Stimulated activated CD4-positive, alpha-beta T cell treated with anti-CD3 and anti-CD28 coated beads, Interleukin-4, amount 100 ng/mL, for 48 hours (primary cell): ENCODE measurements at places on chromosomes 2 and 18.

DNA sequence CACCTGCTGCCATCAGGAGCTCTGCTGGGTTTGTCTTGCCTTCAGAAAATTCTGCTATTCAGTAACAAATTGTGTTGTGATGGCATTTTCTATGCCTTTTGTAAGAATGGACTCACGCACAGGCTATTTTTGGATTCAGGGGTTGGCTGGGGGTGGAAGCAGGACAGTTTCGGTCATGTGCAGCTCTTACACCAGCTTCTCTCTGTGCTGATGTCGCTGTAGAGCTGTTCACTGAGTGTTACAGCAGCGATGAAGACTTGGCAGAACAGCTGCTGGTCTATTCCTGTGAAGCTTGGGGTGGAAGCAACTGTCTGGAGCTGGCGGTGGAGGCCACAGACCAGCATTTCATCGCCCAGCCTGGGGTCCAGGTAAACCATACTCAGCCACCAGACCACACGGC lies 49.2 kb downstream of the TRPM8 start:
- DNase-seq, result no peak

DNA sequence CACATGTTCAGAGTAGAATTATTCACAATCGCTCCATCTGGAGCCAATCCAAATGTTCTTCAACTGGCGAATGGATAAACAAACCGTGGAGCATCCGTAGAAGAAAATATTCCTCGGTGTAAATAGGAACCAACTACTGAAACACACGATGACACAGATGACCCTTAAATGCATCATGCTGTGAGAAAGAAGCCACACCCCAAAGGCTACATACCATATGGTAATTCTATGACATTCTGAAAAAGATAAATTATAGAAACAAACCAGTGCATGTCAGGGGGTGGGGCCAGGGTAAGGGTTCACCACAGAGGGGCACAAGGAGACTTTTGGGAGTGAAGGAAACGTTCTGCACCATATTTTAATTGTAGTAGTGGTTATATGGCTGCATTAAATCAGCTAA lies 312.2 kb upstream of the SMIM21 start:
- DNase-seq, result no peak

DNA sequence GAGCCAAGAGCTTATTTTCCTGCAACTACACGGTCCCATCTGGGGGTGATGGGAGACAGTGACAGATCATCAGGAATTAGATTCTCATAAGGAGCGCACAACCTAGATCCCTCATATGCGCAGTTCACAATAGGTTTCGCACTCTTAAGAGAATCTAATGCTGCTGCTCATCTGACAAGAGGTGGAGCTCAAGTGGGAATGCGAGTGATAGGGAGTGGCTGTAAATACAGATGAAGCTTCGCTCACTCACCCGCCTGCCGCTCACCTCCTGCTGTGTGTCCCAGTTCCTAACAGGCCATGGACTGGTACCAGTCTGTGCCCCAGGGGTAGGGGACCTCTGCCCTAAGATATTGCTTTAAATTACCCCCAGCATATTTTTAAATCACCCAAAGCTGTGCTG lies 10.8 kb downstream of the LRRFIP1 start:
- DNase-seq, result no peak

GRCh38 chr2:237758185-237758584 lies 40.4 kb upstream of the RBM44 start:
- DNase-seq, result no peak

- no peak for DNase-seq
Observed at GRCh38 chr18:48059455-48060010, 129.1 kb upstream of the SMAD2 start.

GRCh38 chr18:51100385-51101120 lies 70.5 kb downstream of the SMAD4 start:
- no peak for DNase-seq

DNA sequence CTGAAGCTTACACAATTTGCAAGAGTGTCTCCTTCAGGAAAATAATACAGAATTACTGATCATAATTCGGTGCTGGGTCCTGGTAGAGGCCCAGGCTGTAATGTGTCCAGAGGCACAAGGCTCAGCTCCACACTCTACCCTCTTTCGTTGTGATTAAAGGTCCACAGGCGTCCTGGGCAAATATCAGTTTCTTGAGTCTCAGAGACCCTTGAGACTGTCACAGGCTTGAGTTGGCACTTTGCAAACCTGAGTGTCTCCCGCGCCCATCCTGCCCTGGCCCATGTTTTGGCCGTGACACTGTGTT lies 46.9 kb upstream of the SMAD7 start:
- DNase-seq, result no peak

- DNase-seq, result no peak
Observed at GRCh38 chr18:55121397-55122170, 162.3 kb upstream of the CCDC68 start.

- no peak for DNase-seq
Observed at GRCh38 chr2:96875498-96876268, 5.8 kb upstream of the SEMA4C start.
